ENCODE measurements at places on chromosomes 1 and 21.

GRCh38 chr1:224432146-224432545 is 2.5 kb downstream of the WDR26 start:
- DNase-seq: no peak

DNA sequence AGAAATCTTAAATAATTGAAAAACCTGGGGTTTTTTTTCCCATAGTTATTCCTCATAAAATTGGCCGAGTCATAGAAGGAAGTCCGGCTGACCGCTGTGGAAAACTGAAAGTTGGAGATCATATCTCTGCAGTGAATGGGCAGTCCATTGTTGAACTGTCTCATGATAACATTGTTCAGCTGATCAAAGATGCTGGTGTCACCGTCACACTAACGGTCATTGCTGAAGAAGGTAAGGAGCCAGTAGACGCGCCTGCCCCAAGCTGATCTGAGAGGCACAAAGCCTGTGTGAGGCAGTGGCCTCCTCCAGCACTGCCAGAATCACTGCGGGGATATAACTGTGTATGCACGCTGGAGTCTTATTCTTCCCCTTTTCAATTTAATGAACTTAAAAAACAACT is 100.3 kb downstream of the PHTF1 start:
- DNase-seq: no peak

GRCh38 chr1:39575191-39576015 is 1.2 kb downstream of the PABPC4 start:
- DNase-seq: peak; percentile 15

GRCh38 chr1:172273647-172274396 is 146.7 kb upstream of the C1orf105 start:
- DNase-seq: no peak

DNA sequence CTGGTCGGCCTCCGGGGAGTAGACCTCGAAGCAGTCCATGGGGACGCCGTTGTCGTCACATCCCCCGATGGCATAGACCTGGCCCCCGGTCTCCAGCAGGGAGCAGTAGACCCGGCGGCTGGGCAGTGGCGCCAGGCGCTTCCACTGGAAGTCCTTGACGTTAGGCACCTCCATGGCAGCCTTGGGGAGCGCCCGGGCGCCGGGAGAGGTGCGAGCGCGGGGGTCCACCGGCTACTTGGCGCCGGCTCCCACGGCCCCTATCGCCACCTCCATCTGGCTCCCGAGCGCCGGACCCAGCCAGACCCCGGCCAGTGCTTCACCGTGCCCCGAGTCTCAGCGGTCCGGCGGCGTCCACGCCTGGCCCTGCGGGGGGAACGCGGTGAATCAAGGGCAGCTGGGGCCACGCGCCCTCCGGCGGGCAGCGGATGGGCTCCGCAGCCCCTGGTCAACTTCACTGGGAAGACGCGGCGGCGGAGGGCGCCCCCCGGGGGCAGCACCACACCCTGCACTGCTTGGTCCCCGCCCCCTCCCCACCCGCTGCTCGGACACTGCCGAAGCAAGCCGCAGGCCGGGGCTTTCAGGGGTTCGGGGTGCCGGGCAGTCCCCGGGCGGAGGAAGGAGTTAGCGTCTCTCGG is 13.2 kb downstream of the KLHDC8A start:
- DNase-seq: no peak

- no peak for DNase-seq
Observed at GRCh38 chr1:93673163-93673829, 8.3 kb downstream of the BCAR3 start.
